ENCODE measurements at places on chromosomes 3 and 15.

DNA sequence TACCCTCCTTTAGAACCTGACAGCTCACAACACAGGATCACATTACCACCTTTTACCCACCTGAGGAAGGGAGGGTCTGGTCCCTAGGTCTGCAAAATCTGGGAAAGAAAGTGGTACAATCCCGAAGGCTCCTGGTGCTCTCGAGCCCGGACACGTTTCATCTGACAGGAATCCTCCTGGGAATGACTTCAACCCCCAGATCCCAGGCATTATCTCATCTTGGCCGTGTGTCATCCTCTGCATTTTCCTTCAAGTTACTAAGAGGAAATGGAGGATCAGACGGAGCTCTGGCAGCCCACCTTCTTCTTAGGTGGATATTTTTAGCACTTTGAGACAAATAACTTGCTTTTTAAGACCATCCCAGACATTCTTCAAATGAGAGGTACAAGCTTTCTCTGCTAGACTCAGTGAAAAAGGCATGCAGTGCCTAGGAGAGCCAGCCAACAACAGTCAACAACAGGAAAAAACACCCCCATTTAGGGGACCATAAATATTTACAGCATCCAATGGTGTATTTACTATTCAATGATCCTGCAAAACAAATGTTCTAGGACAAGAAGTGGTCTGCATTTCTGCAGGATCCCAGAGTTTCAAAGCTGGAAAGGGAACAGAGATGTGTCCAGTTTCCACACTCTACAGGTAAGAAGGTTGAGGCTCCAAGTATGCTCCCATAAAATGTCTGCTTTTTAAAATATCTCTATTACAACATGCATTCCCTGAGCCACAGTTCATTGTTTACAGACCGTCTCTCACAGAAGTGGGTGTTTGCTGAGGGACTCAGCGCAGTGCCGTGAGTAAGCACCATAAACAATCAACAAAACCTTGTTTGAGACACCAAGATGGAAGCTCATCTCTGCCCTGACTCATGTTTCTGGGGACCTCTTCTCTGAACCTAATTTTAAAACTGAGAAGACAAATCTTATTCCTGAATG lies 38.3 kb upstream of the ARHGEF3 start:
- DNase-seq, result no peak

- peak; percentile 31 for DNase-seq
Measured at GRCh38 chr3:38454884-38455638, 1.4 kb downstream of the ACVR2B start.

GRCh38 chr3:58535531-58536500 lies 1.2 kb downstream of the ACOX2 start:
- DNase-seq, result no peak

DNA sequence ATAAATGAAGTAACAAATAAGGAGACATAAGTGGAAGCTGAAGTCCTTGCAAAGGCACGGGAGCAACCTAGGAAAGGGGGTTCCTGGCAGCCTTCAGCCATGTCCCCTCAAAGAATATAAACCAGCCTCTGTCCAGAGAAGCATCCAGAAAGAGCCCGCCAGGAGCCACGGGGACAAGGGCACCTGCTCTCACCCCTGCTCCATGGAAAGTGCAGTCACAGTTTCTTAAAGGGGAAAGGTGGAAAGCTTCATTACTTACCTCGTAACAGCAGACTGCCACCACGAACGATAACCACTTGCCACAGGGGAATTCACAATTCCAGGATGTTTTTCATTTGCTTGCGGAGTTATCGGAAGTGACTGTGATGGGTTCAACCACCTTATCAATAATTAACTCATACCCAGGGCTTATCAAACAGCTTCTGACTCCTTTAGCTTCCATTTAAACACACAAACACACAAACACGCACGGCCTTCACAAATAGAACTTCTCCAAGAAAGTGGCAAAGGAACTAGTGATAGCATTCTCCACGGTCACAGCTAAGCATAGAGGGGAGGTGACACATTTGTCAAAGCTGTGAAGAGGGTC lies 134.2 kb upstream of the IGF1R start:
- DNase-seq, result no peak

- no peak for DNase-seq
Measured at GRCh38 chr3:58520403-58521335, 16.3 kb downstream of the ACOX2 start.

GRCh38 chr15:68592544-68592943 lies 13.8 kb downstream of the CORO2B start:
- DNase-seq, result no peak

DNA sequence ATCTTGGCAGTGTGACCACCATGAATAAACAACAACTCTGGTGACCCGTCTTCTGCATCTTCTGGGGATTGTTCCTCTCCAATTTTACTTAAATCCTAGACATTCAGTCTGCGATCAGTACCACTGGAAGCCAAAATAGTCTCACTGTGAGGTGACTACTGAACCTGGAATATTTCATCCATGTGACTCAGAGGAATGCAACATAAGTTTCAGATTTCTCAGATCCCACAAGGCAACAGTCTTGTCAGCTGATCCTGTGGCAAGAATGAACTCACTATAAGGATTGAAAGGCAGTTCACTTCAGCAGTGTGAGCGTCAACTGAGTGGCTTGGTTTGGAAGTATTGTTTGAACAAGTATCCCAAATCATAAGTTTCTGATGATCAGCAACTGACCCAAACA lies 13.2 kb downstream of the NSUN3 start:
- no peak for DNase-seq

- no peak for DNase-seq
Measured at GRCh38 chr3:142105991-142106390, 43.4 kb downstream of the TFDP2 start.

DNA sequence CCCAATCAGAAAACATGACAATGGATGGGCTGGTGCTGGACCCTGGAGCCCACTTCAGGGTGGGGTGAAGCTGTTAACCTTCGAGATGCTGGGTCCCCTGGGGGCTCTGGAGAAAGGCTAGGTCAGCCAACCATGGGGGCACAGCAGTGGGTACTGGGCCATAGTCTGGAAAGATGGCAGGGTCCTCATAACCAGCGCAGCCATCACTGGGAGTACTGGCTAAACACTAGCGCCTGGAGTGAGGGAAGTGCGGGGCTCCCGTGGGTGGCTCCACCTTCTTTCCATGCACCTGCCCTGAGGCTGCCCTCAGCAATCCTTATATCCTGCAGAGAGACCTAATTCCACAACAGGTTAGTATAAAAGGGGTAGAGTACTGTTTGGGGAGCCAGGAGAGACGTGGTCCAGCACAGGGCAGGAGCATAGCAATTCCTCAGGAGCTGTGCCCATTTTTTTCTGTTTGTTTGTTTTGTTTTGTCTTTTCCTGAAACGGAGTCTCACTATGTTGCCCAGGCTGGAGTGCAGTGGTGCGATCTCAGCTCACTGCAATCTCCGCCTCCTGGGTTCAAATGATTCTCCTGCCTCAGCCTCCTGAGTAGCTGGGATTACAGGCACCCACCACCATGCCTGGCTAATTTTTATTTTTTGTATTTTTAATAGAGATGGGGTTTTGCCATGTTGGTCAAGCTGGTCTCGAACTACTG lies 122.6 kb upstream of the MEF2A start:
- DNase-seq, result no peak

GRCh38 chr3:99505200-99505599 lies 133.2 kb upstream of the COL8A1 start:
- no peak for DNase-seq

GRCh38 chr15:79953951-79954444 lies 17.0 kb downstream of the BCL2A1 start:
- no peak for DNase-seq

GRCh38 chr3:26237036-26237682 lies 385.4 kb upstream of the LRRC3B start:
- peak; percentile 53 for DNase-seq

DNA sequence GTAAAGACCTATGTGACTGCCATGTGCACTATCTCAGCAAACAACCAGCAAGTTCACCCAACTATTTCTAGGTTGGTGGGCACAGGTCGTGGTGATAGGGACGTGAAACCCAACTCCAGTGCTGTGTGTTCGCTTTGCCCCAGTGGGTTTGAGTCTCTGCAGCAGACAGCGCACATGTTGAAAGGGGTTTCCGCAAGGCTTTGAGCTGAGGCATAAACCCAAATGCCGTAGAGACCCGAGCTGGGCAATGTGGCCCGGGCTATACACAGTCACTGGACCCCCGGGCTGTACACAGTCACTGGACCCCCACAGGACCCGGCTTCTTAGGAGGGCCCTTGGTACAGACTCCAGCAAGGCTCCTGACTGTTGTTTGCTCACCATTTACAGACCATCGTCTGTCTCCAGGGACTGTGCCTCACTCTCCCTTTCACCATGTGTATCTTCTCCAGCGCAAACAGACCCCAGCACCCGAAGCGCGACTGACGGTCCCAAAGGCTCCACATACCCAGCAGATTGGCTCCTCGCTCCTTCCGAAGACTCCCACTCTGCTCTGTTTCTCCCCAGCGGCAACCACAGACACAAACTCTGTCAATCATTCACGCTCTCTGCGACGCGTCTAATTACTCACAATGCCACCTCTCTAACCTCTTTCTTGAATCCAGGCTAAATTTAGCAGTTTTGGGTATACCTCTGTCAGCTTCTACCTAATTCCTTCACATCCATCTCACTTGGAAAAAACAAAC lies 31.2 kb downstream of the PCSK6 start:
- DNase-seq, result no peak

GRCh38 chr15:89377842-89378295 lies 43.2 kb upstream of the POLG start:
- no peak for DNase-seq

- peak; percentile 24 for DNase-seq
Measured at GRCh38 chr3:46628901-46629369, 16.6 kb downstream of the FAM240A start.

DNA sequence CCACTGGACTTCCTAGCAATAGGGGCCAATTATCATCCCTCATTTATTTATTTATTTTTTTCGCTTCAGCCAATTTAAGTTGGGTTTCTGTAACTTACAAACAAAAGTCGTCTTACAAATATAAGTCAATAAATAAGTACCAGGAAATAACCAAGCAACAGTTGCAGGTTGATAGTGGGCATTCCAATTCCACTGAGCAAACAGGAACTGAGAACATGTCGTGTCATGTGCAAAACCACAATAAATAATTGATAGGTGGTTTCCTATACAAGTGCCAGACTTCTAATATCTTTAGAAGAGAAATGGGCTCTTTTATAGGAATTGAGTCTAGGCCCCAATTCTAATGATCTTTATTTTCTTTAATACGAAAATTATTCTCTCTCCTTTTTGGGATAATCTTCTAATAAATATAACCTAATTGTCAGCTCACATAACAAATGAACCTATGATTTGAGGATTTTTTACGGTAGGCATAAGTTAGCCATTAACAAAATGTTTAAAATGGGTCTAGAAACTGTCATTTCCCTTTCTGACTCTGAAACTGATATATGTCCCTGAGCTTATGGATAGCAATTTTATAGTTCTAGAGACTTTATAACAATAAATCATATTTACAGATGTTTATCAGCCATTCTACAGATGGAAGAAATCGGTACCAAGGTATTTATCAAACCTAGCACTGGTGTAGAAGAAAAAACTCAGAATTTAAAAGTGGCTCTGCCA lies 571.8 kb downstream of the FOXP1 start:
- DNase-seq, result no peak

DNA sequence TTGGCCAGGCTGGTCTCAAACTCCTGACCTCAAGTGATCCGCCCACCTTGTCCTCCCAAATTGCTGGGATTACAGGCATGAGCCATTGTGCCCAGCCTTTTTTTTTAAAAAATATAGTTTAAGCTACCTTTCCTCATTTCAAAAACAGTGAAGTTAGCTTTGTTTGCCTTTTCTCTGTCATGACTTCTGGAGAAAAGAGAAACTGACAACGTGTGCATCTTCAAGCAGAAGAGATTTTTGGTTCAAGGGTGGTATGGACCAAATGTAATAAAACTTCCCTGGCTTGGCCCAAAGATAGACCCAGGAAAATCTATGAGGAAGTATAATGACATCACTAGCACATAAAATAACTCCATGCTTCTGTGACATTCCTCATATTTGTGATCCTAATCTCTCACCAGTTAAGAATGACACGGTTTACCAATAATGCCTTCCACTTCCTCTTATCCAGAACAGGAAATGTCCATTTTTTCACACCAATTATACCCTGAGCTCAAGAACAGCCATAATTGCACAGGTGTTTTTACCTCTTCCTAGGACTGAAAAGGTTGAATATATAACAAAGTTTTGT lies 781.2 kb upstream of the NR2F2 start:
- DNase-seq, result no peak

- no peak for DNase-seq
Measured at GRCh38 chr15:66480267-66480666, 17.3 kb downstream of the SNAPC5 start.

DNA sequence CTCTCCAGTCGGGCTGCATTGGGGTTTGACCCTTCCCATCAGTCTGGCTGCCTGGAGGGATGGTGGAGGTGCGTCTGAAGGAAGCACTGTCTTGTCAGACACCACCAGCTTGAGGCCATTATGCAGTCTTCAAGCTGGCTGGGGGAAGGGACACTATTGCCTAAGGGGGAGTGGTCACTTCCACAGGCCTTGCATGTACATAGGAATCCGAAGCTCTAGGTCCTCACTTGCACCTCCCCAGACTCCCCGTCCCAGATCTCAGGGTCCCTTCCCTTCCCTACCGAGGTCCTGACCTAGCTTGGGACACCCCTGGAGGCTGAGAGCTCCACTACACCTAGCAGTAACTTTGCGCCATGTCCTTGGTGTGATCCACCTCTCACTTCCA lies 48.6 kb upstream of the KLF13 start:
- DNase-seq, result no peak

DNA sequence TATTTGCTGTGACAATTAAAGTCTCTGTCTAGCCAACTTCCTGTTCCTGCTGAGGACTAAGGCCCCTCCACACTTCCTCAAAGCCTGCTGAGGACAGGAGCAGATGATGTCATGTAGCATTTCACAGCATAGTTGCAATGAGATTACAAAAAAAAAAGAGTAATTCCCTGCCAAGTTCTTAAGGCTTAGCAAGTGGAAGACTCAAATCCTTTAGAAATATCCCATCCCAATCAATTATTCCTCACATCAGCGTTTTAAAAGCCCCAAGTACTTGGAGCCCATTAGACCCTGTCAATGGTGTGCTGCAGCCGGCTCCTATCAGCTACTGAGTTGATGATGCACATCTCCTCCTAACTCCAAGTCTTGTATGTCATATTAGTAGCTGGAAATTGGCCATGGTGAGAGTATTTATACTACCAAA lies 51.7 kb downstream of the TRANK1 start:
- no peak for DNase-seq

GRCh38 chr15:34233614-34234013 lies 8.8 kb downstream of the EMC4 start:
- no peak for DNase-seq

- no peak for DNase-seq
Measured at GRCh38 chr15:69084404-69085030, 70.0 kb downstream of the NOX5 start.

- no peak for DNase-seq
Measured at GRCh38 chr3:124261306-124261705, 269.4 kb upstream of the ROPN1 start.

DNA sequence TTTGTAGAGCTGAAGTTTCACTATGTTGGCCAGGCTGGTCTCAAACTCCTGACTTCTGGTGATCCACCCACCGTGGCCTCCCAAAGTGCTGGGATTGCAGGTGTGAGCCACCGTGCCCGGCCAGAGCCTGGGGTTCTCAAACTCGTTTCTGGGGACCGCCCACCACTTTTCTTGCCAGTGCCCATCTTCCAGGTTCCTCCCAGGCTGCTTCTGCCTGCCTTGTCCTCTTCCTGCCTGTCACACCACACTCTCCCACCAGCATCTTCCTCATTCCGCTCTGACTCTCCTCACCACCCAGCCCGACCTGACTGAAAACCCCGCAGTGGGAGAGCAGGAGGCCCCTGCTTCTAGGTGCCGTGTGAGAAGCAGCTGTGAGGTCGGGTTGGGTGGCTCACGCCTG lies 3.1 kb upstream of the DYNLT2B start:
- DNase-seq, result no peak

Measured in spinal cord (tissue), 10 donors.